ENCODE measurements at places on chromosomes 3 and 15.

- no peaks in the 10 kb centered on the region for H3K27me3 ChIP-seq
- no peaks in the 10 kb centered on the region for H3K4me1 ChIP-seq
- H3K27ac ChIP-seq = no peak within 1 kb of the TSS
- no peak within 1 kb of the TSS for H3K4me3 ChIP-seq
Measured at GRCh38 chr3:108757404-108757982, at the start of gene RETNLB. TSS of gene RETNLB (minus strand) at chr3:108757410. CDS start at chr3:108757185, 225 bp downstream.

GRCh38 chr3:33908250-33908851, 109.9 kb downstream of the PDCD6IP start:
- H3K4me1 ChIP-seq = peaks cover 4% of the 10 kb centered on the region
- H3K27ac ChIP-seq = no peak overlapping the region
- no peaks in the 10 kb centered on the region for H3K27me3 ChIP-seq
- no peak overlapping the region for H3K4me3 ChIP-seq

- H3K36me3 ChIP-seq = no peaks in the 10 kb centered on the region
- no peaks in the 10 kb centered on the region for H3K27me3 ChIP-seq
- DNase-seq = no peak
Measured at GRCh38 chr3:185537369-185537970, 14.9 kb downstream of the LIPH start.

DNA sequence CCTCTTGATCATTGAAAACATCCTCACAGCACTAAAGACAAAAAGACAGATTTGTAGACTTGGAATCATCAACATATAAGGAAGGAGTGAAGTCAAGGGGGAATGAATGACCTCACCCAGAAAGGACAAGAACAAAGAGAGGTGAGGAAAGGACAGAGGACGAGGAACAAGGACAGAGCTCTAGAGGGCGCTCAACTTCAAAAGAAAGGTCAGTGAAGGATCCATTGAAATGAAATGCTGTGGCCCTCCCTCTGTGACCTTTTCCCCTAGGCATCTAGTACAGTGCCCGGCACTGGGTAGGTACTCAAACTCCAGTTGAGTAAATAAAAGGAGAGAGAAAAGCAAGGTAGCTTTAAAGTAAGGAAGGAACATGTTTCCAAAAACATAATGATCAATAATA, 2.6 kb downstream of the ATP8B4 start:
- H3K4me3 ChIP-seq = no peak overlapping the region
- no peaks in the 10 kb centered on the region for H3K36me3 ChIP-seq
- DNase-seq = peak; percentile 14
- no peak overlapping the region for H3K27ac ChIP-seq
